Colonic mucosa (tissue), 4 donors: ENCODE measurements at places on chromosomes 11 and 22.

DNA sequence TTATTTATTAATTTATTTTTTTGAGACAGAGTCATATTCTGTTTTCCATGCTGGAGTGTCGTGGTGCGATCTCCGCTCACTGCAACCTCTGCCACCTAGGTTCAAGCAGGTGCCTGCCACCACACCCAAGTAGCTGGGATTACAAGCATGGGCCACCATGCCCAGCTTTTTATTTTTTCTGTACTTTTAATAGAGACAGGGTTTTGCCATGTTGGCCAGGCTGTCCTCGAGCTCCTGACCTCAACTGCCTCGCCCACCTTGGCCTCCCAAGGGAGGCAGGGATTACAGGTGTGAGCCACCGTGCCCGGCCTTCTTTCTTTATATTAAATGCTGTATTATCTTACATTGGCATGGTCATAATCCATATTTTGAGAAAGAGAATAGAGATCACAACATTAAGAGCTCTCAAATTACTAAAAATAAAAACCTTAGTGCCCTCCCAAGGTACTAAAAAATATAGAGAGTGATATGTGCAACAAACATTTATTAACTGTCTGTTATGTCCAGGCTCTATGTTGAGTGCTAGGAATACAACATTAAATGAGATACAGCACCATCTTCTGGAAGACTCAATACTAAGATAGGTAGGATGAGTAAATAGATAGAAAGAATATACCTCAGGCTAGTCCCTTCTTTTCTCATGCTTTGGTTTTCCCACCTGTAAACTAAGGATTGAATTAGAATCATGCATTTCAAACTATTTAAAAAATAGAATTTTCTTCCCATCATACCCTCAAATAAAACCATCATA, 84.1 kb downstream of the BBOX1 start:
- DNase-seq = no peak

GRCh38 chr22:28930357-28931007, 47.1 kb downstream of the ZNRF3 start:
- no peak for DNase-seq

DNA sequence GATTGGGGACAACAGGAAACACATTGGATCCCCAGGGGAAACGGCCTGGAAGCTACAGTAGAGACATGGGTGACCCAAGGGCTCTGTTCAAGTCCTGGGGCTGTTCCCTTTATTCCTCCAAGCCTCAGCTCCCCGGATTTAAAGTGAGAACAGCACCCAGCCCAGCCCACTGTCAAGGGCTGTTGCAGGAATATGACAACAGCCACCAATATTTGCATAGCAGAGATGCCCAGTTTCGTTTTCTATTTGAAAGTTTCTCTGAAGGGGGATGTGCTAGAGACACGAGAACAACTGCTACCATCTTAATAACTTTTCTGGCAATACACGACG, 81.1 kb upstream of the WNT7B start:
- DNase-seq = no peak

GRCh38 chr22:41574847-41575381, 14.1 kb downstream of the CSDC2 start:
- peak; percentile 36 for DNase-seq

DNA sequence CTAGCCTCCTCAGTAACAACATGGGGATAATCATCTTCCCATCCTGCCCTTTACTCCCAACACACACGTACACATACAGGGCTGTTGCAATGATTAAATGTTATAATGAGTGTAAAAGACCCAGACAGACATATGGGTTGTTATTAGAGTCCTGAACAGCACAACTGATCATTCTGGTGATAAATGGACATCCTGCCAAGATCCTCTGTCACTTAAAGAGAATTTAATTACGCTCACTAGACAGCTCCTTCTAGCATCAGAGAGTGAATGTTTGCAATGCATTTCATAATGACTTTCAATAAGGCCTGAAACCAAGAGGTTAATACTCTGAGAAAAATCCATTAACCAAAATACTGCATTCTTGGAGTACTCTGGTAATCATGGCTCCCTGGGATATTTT, 115.8 kb downstream of the KCNC1 start:
- no peak for DNase-seq

DNA sequence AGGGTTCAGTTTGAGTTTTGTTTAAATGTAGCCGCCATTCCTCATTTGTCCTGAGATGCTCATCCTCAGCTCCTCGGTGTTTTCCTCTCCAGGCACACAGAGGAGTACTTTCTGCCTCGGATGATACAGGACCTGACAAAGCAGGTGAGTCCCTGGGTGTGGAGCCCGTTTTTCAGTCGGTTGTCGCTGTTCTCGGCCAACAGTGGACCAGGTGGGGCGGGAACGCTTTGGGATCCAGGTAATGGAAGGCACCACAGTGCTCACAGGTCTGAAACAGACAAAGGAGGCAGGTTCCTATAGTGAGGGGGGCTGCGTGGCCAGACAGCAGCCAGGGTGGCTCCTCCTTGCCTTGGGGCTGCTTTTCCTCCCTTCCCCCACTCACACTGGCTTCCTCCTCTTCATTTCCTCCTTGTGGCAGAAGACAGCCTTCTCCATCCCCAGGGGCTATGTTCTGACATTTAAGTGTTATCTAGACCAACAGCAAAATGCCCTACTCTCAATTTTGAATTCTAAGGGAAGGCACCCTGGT, 19.4 kb downstream of the NADSYN1 start:
- DNase-seq = no peak

- DNase-seq = no peak
These were observed at the start of gene PCF11 for GRCh38 chr11:83156996-83157593. Gene PCF11, plus strand, starts transcription at chr11:83157131. Its CDS starts 309 bp downstream, at chr11:83157440.

GRCh38 chr22:44407171-44407986, 90.7 kb downstream of the RTL6 start:
- no peak for DNase-seq

- no peak for DNase-seq
These were observed 3.2 kb upstream of the PLA2G3 start for GRCh38 chr22:31143537-31143936.

GRCh38 chr11:74388678-74389327, 9.4 kb downstream of the PGM2L1 start:
- peak; percentile 81 for DNase-seq

DNA sequence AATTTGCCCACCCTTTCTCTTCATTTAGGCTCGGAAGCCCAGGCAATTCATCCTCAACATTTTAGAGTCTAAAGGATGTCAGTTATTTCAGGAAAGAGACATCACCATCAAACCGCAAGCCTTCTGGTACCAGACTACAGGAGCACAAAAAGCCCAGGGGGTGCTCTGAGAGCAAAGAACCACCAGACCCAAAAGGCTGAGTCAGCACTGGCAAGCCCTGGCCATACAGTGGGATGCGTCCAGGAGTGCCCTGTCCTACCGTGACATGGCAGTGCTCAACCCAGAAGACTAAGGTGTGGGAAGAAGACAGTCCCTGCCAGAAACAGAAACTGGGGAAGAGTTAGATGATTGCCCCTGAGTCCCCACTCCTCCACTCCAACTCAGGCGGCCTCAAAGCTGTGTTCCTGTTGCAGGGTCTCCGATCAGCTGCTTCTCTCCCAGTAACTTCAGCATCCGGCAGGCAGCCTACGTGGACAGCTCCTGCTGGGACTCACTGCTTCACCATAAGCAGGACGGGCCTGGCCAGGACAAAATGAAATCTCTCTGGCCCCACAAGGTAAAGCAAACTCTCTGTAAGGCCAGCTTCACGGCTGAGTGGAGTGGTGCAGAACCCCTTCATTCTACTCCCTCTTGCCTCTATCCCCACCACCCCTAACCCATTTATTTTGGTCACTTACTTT, 1.5 kb downstream of the PANX3 start:
- DNase-seq = no peak

DNA sequence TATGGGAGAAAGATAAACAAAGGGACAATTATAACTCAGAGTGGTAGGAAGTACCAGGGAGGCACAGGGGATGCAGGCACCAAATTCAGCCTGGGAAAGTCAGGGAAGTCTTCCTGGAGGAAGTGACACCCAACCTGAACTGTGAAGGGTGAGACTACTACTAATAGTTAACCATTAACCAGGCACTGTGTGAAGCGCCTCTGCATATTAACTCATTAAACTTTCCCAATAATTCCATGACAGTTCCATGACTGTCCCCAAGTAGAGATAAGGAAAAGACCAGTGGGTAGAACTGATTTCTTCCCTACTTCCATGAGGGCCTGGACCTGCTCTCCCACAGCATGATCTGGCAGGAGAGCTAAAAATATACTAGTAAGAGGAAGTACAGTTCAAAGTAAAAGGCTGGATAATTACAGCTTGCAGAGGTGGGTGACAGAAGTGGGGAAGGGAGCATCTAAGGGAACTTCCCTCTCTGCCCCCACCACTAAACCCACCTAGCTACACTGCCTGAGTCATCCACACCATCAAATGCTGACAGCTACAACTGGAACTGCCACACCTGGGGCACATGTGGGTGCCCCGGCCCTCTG, 4.7 kb upstream of the AP1B1 start:
- DNase-seq = no peak

- DNase-seq = no peak
These were observed 60.7 kb downstream of the CDKN1C start for GRCh38 chr11:2824851-2825250.

GRCh38 chr11:77392842-77393241, 81.1 kb downstream of the PAK1 start:
- DNase-seq = no peak

DNA sequence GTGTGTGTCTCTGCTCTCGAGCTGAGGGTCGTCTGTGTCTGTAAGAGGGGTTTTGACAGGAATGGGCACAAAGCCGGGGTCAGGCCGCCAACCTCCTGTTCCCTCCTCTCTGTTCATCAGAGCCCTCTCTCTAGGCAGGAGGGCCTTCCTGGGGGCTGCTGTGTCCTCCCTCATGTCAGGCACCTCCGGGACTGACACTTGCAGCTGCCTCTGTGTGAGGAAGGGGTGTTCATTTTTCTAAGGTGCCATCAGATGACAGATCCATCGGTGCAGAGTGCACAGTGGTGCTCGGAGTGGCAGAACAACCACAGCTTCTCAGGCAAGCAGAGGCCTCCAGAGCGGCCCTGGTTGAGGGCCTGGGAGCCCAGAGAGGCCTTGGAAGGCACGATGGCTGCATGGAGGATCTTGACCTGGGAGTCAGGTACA, 265.4 kb upstream of the B3GAT1 start:
- no peak for DNase-seq

GRCh38 chr11:63919267-63920125, 2.5 kb upstream of the RCOR2 start:
- DNase-seq = peak; percentile 80

DNA sequence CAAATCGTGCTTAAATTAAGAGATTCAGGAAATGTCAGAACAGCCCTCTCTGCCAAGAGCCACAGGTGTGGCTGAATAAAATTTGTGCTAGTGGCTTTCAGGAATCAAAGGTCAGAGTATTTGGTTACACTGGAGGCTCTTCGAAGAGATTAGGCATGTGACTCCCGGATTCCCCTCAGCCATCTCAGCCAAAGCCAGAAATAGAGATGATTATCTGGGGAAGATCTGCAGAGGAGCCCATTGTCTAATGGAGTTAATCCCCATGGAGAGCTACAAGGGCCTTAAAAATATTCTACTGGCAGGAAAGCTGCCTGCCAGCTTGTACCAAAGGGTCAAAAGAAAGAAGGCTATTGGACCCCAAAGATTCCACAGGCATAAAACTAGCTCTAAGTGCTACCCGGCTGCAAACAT, 1259.5 kb downstream of the TBC1D22A start:
- no peak for DNase-seq

GRCh38 chr22:28344918-28345703, 334.5 kb downstream of the TTC28 start:
- DNase-seq = no peak

- DNase-seq = no peak
These were observed 77.8 kb downstream of the CDKN1C start for GRCh38 chr11:2807801-2808241.

GRCh38 chr11:34002420-34002819, 49.1 kb upstream of the CAPRIN1 start:
- DNase-seq = peak; percentile 75

GRCh38 chr11:9838229-9838628, 174.4 kb downstream of the SWAP70 start:
- no peak for DNase-seq

DNA sequence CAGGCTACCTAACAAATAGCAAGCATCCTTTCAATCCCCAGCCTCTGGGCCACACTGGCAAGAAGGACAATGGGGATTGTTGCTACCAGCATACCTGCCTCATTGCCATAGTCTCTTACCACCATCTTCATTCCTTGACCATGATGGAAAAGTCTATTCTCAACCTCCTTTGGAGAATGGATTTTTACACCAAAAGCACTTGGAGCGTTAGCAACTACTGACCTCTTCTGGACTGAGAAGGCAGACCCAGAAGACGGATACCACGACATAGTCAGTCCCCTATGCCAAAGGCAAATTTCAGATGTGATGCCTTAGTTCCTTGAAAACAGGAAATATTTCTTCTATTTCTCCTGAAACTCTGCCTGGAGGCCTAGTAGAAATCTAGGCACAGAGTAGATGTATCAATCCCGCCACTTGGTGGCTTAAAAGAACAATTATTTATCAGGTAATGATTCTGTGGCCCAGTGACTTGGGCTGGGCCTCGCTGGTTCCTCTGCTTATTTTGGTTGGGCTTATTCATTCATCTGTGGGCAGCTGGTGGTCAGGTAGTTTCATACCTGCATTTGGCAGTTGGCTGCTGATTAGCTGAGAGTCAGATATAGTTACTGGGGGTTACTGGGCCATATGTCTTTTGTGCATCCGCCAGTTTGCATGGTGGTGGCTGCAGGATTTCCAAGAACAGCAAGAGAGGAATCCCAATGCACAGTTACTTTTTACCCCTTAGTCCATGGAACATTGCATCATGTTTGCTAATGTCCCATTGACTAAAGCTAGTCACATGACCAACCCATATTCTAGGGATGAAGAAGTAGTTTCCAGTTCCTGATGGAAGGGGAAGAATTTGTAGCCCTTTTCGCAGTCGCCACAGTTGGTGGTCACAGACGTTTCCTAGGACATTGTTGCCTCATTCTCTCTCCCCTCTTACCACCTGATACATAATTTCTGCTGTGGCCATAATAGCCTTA, 75.2 kb downstream of the DHCR7 start:
- no peak for DNase-seq

GRCh38 chr11:22730319-22730718, 63.9 kb downstream of the GAS2 start:
- no peak for DNase-seq

DNA sequence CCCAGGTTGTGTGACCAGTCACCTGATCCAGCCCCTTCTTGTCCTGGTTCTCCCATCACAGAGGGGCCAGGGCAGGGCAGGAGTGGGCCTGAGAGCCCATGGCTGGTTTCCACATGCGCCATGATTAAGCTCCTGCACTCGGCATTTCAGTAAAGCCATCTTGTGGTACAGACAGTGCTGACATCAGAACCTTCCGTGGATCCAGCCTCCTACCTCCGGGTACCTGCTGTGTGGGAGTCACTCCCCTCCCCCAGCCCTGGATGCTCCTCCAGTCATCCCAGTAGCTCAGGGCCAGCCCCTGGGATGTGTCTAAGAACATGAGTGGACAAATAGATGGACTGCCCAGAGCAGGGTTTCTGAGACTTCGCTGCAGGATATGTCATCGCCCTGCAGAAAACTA, 22.1 kb upstream of the MGAT3 start:
- no peak for DNase-seq

DNA sequence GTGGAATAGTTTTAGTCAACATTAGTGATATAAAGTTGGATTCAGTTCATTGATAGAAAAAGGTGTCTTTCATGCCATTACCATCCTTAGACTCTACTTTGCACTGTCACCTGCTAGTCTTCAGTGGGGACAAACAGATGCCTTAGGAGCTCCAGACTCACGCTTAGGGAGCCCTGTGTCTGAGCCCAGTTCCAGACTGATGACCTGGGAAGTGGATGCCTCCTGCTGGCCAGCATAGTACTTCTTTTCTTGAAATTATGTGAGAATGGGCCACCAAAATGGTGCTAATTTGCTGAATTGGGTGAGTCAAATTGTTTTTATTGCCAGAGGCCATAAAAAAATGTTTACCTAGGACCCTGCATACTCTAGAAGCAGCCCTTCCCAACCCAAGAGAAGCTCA, 53.9 kb downstream of the NOX4 start:
- DNase-seq = no peak
